ENCODE measurements at places on chromosomes 1 and 21. TPM values are rescaled to one million over a fixed set of nuclear protein-coding genes. Genes with fewer than 3 reads are reported as not detected.

The CELA2B gene
- polyA plus RNA-seq: not detected

The ILDR2 gene
- 0.02 TPM for polyA plus RNA-seq

The RIIAD1 gene
- polyA plus RNA-seq: not detected

The SH2D1B gene
- polyA plus RNA-seq: 0.05 TPM

The PCNX2 gene
- polyA plus RNA-seq: 16.5 TPM

The EDARADD gene
- 8.4 TPM for polyA plus RNA-seq

The TDRD5 gene
- polyA plus RNA-seq: not detected

The TPTE gene
- polyA plus RNA-seq: not detected

The CRP gene
- not detected for polyA plus RNA-seq
